ENCODE measurements at places on chromosomes 2 and 18.

- no peak for DNase-seq
Observed at GRCh38 chr2:85175369-85176299, 42.4 kb downstream of the TCF7L1 start.

- DNase-seq = no peak
Observed at GRCh38 chr2:212921061-212921460, 230.4 kb downstream of the IKZF2 start.

- DNase-seq = peak; percentile 47
Observed at GRCh38 chr2:190948671-190949070, 65.3 kb downstream of the STAT1 start.

- DNase-seq = no peak
Observed at GRCh38 chr18:3027370-3027891, 14.5 kb upstream of the LPIN2 start.

GRCh38 chr2:240383099-240383758 is 52.2 kb upstream of the GPC1 start:
- no peak for DNase-seq

DNA sequence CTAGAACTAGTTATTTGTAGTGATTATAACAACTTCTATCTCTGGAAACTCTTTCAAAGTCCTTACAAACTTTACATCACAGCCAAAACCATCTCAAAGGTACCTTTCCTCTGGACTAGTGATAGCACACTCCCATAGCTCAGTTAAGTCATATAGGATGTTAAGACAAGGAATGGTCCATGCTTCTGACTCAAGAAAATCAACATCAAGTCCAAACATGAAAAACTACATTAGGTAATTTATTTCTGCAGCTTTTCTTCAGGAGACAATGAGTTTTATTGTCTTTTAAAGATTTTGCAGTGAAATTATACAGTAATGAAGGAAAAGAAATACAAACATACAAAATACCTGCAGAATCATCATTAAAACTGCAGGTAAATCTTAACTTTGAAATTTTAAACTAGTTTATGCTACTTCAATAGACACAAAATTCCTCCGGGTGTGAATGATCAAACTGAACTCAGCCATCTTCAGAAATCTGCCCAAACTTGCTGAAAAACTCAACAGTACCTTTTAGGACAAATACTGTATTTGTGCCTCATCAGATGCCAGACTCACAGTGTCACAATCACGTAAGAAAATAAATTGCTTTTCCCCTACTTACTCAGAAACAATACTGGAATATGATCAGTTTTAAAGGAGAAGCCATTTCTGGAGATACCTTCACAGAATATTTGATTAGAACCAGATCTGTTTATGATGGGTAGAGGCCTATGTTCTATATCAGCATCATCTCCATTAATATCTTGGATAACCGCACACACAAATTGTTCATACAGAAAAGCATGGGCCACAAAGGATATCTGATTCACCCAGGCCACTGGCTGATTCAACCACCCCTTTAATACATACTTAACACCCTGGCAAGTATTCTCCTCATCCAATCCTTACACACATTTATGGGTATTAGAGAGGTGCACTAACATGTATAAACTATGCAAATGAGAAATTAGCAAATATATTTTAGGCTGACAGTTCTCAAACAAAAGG is 2.6 kb downstream of the TMEM131 start:
- DNase-seq = no peak

DNA sequence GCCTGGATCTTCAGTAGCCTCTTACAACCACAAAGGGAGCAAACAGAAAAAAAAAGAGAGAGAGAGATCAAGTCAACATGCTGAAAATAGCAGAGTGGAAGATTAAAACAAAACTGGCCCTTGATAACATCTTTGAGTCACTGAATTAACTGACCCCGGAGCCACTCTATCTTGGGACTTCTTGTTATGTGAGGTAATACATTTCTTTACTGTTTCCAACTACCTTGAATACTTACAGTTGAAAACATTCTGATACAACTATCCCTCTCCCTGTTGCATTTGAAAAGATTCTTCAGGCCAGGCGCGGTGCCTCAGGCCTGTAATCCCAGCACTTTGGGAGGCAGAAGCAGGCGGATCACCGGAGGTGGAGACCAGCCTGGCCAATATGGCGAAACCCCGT is 208.1 kb downstream of the MEMO1 start:
- no peak for DNase-seq

GRCh38 chr18:74534150-74534969 is at the start of gene CNDP1:
CNDP1 (plus strand) TSS chr18:74534500; CDS start chr18:74534668, 168 bp downstream.
- DNase-seq = no peak

GRCh38 chr18:32763293-32763692 is 9.5 kb downstream of the KLHL14 start:
- DNase-seq = no peak

- DNase-seq = no peak
Observed at GRCh38 chr2:221156062-221156734, 415.9 kb downstream of the EPHA4 start.

GRCh38 chr2:33729353-33729752 is 130.3 kb upstream of the FAM98A start:
- no peak for DNase-seq

- no peak for DNase-seq
Observed at GRCh38 chr2:66919286-66919685, 477.8 kb upstream of the ETAA1 start.

- DNase-seq = no peak
Observed at GRCh38 chr2:174024524-174025270, 59.5 kb upstream of the SP3 start.

- no peak for DNase-seq
Observed at GRCh38 chr2:205767617-205768016, 85.3 kb downstream of the NRP2 start.

- peak; percentile 86 for DNase-seq
Observed at GRCh38 chr18:48002933-48003365, 72.5 kb upstream of the SMAD2 start.

- DNase-seq = no peak
Observed at GRCh38 chr2:174454566-174454965, 32.3 kb downstream of the GPR155 start.

DNA sequence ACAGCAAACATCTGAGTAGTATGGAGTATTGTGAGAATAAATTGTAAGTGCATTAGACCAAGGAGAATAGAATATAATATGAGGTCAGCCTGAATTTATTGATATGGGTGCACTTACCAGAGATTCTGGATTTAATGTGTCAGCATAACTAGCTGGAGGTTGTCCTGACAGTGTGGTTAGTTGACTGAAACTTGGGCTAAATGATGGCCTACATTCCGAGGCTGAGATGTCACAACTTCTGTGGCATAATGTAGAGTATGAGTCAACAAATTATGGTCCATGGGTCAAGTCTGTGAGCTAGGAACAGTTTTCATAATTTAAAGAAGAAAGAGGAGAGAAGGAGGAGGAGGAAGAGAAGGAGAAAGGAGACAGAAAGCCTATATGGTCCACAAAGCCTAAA is 127.6 kb downstream of the QPCT start:
- DNase-seq = peak; percentile 65

GRCh38 chr2:44655401-44655864 is 286.1 kb upstream of the SIX3 start:
- no peak for DNase-seq
